ENCODE measurements at places on chromosomes 2 and 18.

- DNase-seq = peak; percentile 17
Measured at GRCh38 chr2:146251328-146251727, 1593.5 kb upstream of the ACVR2A start.

DNA sequence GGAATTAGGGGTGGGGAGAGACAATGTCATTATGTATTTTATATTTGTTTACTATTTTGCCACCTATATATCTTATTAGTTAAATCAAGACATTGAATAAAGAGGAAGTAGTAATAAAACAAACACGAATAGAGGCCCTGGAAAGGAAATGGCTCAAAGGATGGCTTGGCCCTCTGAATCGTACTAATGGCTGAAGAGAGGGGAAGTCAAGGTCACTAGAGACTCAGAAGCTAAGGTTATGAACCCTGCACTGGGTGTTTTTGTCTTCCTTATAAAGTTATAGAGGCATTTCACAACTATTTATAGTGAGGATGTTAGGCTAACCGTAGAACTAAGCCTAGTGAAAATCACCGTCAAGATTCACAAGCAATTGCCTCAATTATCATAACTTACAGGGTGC is 685.9 kb downstream of the ARHGAP15 start:
- no peak for DNase-seq

GRCh38 chr2:2520401-2520811 is 189.3 kb upstream of the MYT1L start:
- DNase-seq = no peak

- no peak for DNase-seq
Measured at GRCh38 chr2:85310330-85310729, 17.5 kb downstream of the TGOLN2 start.

DNA sequence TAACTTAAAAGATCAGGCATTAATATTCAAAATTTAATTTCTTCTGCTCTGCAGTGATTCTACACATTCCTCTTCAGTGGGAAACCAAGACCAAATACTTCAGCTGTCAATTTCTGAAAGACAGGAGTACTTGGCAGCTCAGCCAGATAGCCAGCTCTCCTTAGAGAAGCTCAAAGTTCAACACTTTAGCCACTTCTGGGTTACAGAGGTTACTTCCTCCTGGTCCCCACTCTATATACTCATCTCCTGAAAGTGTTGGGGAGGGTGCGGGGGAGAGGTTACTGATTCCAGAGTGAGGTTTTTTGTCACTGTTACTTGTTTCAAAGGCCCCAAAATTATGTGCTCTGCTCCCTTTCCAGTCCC is 4.1 kb downstream of the CYTIP start:
- no peak for DNase-seq

DNA sequence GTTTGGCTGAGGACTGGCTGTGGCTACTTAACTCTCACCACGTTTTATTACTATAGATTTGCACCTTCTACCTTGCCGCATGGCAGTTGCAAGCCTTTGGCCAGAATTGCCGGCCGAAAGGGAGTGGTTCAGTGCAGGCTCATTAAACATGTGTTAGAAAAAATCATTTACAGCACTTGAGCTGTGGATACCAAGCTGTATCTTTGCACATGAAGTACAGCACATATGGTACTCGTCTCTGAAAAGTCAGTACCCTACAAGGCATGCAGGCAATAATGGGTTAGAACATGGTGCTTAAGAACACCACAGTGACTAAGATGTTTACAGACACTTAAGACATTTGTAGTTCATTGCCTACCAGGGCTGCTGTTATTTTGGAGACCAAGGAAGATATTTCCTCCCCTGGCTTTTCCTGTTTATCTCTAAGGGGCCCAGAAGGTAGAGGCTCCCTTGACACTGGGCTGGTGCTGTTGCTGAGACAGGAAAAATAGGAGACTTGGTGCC is 103.1 kb downstream of the ZNF532 start:
- DNase-seq = peak; percentile 60

GRCh38 chr2:205868773-205869333 is 186.6 kb downstream of the NRP2 start:
- DNase-seq = peak; percentile 95

DNA sequence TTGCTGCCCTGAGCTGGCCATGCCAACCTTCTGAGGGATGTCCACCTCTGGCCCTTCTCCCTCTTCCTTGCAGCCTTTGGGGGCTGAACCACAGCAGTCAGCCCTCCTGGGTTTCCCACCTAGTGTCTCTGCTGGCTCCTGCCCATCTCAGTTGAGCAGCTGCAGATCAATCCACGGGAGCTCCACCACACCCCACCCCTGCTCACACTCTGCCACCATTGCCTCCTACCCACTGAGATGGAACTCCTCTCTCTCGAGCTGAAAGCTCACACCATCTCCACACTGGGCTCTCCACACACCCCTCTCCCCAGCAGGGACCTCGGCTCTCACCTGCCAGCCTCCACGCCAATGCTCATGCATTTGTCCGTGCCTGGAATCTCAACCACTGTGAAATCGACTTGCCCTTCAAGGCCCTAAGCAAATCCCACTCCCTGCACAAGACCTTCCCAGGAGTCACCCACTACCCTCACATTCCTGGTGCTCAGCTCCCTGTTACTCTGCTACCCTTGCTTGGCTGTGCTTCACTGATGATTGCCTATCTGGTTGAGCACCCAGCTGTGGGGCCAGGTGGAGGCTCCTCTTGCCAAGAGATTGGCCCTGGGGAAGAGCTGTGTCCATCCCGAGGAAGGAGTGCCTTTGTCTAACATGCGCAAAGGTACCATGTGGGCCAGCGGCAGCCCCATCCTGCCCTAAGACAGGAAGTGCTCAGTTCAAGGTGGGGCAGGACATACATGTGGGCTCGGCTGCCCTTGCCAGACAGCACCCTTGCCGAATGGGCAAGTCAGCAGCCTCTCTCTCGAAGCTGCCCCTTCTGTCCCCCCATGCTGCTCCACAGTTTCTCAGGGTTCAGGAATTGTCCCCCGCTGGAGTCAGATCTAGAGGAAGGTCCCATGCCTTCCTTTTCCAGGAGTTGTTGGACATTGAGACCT is 208.7 kb downstream of the CYP26B1 start:
- no peak for DNase-seq

DNA sequence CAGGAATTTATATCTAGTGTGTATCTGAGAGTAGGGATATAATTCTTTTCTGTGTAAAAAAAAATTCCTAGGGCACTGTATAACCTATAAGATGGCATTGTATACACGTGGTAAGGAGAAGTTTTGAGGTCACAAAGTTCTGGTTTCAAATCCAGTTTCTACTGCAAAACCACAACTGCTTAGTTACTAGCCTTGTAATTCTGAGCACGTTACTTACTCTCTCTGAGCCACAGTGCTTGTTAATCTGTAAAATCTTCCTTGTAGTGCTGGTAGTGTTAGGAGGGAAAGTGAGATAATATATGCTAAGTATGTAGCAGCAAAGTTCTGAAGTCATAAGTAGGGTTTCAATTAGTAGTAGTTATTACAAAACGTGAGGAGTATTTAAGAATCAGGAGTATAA is 175.4 kb downstream of the SATB2 start:
- DNase-seq = no peak

DNA sequence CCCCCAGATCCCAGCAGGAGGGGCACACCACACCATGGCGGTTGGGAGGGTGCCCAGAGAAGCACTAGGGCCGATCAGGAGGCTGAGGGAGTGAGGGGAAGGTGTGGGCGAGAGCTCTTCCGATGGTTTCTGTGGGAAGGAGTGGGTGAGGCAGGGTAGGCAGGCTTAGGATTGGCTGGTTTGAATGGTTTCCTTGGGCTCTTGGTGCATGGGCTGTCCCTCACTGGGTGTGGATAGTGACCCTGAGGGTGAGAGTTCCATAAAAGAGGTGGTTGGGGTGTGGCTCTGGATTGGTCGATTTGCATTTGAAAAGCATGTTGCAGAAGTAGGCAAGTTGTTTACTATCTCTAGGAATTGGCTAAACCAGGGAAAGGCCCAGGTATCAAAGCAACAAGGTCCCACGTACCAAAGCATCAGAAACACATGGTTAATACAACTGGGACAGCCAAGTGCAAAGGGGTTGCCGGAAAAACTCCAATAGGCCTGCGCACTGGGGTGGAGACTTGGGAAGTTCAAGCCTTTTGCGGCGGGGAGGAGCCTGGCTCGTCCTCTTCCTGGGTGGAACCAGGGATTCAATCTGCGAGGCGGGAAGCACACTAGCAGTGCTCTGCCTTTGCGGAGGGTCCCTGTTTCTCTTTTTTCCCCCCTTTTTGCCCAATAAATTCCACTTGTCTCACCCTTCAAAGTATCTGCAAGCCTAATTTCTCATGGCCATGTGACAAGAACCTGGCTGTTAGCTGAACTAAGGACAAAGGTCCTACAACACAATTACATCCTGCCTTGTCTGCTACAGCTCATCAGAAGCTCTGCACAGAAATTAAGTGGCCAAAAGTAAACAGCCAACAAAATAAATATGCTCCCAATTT is 43.2 kb downstream of the IL1R2 start:
- no peak for DNase-seq

GRCh38 chr2:136012315-136012714 is 26.9 kb upstream of the DARS1 start:
- no peak for DNase-seq

DNA sequence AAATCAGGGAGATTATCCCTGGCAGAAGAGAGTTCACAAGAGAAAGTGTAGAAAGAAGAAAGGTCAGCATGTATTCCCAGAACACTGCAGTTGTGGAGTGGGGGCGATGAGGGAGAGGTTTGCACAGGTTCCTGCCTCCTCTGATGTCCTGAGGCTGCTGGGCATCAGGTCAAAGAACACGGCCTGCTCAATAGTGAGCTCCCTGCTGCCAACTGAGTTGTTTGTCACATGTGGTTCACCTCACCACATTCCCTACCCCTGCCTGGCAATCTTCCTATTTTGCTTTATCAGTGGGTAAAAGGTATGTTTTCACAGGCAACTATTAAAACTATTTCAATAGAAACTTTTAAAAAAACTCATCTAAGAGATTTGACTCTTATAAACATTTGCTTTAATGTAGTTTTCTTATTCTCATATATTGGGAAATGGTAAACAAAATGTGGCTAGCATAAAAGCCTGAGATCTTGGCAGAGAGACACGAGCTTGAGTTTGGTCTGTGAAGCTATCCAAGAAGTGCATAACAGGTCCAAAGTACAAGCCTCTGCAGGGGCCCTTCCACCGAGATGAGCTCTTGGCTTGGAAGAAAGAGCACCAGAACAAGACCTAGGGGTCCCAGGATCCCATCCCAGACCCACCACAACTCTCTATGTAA is 123.9 kb upstream of the SRD5A2 start:
- DNase-seq = no peak

- DNase-seq = peak; percentile 77
Measured at GRCh38 chr2:63698786-63699548, 110.2 kb downstream of the MDH1 start.

DNA sequence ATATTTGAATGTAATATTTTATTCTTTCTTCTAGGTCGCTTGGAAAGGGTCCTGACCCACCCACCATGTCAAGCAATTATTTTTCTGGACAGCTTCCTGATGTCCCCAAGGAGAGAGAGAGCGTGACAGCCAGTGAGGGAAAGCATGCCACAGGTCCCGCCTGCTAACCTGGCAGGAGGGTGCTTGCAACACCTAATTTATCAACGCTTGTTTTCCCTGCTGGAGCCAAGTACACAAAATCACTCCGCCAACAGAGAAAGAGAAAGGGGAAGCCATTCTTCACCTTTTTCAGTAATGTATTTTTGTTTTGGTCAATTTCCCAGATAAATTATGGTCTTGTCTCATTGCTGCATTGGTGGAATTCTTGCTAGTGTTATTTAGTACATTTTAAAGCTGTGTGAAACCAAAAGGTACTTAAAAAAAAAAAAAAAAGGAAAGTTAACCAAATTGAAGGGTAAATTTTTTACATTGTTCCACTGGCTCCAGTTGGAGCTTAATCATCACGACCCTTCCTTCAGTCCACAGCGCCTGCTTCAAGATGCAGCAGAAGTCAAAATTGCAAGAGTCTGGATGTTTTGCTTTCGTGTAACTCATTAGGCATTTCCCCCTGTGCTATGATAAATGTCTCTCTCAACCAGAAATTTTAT is 88.5 kb upstream of the COPS8 start:
- DNase-seq = no peak

DNA sequence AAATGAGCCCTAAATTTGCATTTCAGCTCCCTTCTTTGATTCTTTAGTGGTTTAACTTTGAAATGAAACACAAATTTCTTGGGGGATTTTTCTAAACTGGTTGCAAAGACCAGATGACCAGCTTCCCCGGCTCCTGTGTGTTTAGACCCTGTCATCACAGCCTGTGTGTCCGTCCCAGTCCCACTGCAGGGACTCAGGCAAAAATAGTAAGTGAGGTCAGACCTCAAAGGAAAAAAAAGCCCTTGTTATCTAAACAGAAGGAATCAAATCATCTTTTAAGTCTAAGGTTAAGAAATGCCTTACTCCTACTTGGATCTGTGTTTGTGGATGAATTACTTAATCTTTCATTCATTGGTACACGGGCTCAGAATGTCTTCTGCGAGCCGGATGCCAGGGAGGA is 423.7 kb downstream of the LPIN1 start:
- no peak for DNase-seq

DNA sequence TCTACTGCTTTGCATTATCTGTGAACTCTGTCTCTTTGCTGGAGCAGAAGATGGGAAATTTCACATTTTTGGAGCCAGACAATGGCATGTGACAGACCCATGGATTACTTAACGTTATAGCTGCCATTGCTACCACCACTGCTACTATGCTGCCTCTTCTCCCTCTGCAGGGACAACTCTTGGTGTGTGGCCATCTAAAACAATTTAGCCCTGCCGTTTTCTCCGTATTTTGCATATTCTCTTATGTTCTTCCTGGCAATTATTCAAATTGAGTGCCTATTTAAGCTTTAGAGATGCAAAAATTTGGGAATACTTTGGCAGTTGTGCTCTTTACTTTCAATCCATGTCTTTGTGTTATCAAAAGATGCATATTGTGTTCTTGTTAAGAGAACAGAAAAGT is 386.8 kb downstream of the XIRP2 start:
- no peak for DNase-seq

DNA sequence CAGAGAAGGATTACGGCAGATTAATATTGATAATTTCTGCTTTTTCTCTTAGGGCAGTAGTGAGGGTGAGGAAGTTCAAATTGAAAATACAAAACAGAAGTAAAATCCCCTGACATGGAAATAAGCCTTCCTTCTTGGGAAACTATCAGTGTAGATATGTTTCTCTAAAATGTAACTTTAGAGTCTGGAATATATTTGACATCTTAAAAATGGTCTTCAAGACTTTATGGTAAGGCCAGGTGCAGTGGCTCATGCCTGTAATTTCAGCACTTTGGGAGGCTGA is 33.0 kb downstream of the INPP5D start:
- DNase-seq = no peak

All from iris pigment epithelial cell (primary cell).